ENCODE measurements at places on chromosomes 1 and 21. TPM values are rescaled to one million over a fixed set of nuclear protein-coding genes. Genes with fewer than 3 reads are reported as not detected.
A peak's percentile ranks its signal among the peaks of the same experiment; 100 is the strongest.

The CFHR1 gene
- 0.12 TPM for polyA plus RNA-seq

The SLAMF1 gene
- not detected for polyA plus RNA-seq

The ANKRD35 gene
- polyA plus RNA-seq = 3.4 TPM

- no peak for DNase-seq
Measured at GRCh38 chr1:39992234-39992633, 37.3 kb downstream of the MFSD2A start.

DNA sequence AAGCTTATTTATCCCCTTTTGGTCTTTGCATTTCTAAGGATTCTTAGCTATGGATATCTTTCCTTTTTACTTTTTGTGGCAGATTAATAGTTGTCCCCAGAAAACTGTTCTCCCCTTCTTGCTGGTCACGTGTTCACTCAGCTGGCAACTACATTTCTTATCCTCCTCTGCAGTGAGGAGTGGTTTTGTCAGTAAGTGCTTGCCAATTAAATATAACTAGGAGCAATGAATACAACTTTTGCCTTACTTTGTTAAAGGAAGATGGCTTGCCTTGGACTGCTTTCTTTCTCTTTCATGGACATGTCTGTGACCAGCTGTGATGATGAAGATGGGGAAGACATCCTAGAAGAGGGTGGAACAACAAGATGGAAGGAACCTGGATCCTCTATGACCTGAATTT lies 15.6 kb upstream of the ALG14 start:
- DNase-seq = no peak

GRCh38 chr1:197868751-197869489 lies 33.5 kb upstream of the C1orf53 start:
- peak; percentile 69 for DNase-seq
